Neural progenitor cell (in vitro differentiated cells): ENCODE measurements at places on chromosomes 2 and 18. TPM values are rescaled to one million over a fixed set of nuclear protein-coding genes. Genes with fewer than 3 reads are reported as not detected.

DNA sequence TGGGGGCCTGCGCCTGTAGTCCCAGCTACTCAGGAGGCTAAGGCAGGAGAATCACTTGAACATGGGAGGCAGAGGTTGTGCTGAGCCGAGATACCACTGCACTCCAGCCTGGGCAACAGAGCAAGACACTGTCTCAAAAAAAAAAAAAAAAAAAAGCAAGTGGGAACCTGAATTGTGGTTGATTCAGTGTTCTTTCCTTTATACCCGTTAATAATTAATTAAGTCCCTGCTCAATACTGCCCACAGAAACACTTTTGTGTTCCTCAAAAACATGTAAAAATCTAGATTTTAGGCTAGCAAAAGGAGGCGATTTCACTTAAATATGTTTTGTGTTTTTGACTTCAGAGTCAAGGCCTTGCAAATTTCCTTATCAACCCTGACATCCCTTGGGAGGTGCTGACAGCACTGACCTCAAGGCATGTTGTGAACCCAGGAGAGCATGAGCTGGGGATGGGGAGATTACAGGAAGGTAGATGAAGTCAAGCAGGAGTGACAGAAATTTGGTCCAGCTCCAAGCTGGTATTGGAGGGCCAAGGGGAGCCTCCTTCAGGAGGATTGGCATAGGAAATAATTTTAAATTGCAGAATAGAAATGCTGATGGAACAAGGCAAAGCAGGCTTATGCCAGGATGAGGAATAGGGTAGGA lies 89.0 kb upstream of the PNPT1 start:
- DNase-seq: no peak

DNA sequence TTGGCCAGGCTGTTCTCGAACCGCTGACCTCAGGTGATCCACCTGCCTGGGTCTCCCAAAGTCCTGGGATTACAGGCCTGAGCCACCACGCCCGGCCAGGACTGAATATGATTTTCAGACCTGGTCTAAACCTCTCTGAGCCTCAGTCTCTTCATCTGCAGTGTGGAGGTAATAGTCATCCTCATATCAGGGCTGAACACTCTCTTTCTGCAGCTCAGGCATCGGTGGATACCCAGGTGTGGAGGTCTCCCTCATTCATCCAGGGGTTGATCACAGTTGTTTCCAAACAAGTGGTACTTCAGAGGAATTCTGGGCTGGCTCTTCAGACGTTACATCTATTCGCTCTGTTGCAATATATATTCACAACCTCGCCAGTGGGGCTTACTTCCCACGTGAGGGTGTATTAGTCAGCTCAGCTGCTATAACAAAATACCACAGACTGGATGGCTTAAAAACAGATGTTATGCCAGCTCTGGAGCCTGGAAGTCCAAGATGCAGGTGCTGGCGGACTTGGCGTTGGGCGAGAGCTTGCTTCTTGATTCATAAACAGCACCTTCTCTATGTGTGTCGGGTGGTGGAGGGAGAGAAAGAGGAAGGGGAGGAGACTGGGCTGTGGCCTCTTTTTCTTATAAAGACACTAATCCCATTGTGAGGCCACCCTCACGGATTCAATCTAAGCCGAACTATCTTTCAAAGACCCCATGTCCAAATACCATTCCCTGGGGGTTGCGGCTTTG lies 2.9 kb upstream of the MBP start:
- no peak for DNase-seq

The ALPP gene
- not detected in 2 replicates for total RNA-seq

GRCh38 chr2:11683966-11684365 lies 14.0 kb upstream of the NTSR2 start:
- no peak for DNase-seq

The AKAIN1 gene
- total RNA-seq: not detected in 2 replicates

The ANKRD30B gene
- not detected in 2 replicates for total RNA-seq

DNA sequence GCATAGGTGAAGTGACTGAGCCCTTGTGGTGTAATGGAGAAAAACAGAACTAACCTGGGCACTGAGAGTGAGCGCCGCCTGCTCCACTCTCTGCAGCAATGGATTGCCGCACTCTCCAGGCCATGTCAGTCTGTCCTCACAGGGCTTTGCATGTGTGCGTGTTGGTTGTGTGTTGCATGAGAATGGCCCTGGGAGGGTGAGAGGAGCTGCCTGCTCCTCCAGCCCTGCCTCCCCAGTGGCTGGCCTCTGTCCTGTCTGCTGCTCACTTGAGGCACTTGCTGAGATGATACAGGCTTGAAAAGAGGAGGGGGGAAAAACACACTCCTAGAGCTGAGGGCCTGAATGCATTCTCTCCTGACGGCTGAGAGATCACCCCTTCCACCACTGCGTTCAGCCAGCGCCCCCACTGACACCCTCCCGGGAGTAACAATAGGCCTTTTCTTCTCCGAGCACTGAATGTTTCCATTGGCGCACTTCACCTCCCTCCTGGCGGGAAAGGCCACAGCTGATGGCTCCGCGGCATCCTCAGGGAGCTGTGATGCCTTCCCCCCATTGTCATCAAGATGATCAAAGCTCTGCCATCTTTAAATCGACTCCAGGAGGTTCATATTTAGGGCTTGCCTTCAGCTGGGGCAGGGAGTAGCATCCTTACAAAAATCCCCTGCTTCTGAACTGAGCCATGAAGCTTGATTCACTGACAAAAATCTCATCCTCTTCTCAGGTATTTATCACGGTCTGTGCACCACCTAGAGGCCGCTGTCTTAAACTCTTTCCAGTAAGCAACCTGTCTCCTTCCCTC lies 49.9 kb upstream of the DAPL1 start:
- DNase-seq: peak; percentile 83

DNA sequence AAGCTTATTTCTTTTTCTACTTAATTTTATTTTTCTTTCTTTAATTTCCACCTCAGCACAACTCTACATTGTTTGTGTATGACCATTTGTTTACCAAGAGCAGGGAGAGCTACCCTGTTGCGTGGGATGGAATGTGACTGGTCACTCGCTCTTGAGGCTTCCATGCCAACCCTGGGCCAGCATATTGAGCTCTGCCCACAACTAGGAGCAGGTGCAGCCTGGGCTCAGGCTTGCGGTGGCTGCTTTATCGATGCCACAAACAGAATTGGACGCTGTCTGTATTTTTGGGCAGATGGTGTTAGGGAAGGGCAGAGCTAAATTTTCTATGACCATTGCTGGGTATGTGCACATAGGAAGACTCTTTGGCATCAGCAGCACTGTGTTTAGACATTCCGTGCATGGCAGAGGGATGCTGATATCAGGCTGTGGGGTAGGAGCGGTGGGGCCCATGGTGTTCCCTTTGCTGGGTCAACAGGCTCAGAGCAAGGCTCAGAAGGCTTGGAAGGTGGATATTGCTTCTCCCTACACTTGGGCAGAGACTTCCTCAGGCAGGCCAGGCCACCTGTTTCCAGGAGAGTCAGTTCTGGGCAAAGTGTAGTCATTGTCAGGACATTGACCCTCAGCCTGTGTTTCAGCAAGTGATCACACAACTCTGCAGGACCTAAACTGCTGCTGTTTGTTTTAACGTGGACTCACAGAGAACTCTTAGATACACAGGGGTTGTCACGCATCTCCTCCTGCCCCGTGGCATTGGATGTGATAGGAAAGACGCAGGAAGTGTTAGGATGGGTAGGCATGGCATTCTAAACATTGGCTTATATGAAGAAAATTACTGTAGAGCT lies 40.2 kb downstream of the TMEM182 start:
- DNase-seq: no peak

GRCh38 chr2:29223851-29224692 lies 108.9 kb downstream of the CLIP4 start:
- no peak for DNase-seq

The HMSD gene
- total RNA-seq: 0.19 and 0.88 TPM in 2 replicates

The NXPH2 gene
- 2.7 and 4.3 TPM in 2 replicates for total RNA-seq

- no peak for DNase-seq
These were observed 311.7 kb downstream of the EIPR1 start for GRCh38 chr2:3065928-3066327.

DNA sequence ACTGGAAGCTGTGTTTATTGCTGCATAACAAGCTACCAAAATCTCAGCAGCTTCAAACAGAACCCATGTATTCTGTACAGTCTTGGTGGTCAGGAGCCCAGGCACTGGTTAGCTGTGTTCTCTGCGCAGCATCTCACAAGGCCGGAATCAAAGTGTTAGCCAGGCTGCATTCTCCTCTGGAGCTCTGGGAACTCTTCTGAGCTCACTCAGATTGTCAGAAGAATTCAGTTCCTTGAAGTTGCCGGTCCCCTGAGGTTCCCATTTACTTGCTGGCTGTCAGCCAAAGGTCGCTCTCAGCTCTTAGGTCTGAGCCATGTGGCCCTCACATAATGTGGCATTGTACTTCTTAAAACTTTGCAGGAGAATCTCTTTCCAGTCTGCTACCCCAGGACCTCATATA lies 123.6 kb upstream of the SMIM21 start:
- no peak for DNase-seq

The POTEJ gene
- 0.21 TPM in 1 of 2 replicates, not detected in the other for total RNA-seq

The MC5R gene
- total RNA-seq: not detected in 2 replicates

DNA sequence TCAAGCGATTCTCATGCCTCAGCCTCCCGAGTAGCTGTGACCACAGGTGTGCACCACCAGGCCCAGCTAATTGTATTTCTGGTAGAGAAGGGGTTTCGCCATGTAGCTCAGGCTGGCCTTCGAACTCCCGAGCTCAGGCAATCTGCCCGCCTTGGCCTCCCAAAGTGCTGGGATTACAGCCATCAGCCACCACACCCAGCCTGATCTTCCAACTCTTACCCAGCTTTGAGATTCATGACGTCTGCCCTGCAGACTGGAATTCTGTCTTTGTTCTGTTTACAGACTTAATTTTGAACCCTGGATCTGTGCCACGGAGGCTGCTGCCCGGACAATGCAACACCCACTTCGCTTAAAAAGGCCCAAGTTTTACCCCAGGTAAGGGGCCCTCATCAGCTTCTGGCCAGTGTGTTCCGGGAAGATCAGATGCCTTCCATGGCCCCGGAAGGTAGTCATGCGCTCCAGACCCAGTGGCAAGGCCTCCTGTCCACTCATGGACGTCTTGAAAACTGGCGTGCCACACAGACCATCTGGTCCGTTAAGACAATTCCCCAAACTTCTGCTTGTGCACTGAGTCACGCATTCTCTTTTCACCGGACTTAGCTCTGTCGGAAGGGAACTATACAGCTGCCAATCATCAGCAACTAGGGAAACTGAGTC lies 5.5 kb downstream of the PXDN start:
- no peak for DNase-seq

The HRH4 gene
- total RNA-seq: 0.13 TPM in 1 of 2 replicates, not detected in the other

The ZAP70 gene
- 0.37 TPM in 1 of 2 replicates, not detected in the other for total RNA-seq

The COPS8 gene
- total RNA-seq: 196 and 267 TPM in 2 replicates

DNA sequence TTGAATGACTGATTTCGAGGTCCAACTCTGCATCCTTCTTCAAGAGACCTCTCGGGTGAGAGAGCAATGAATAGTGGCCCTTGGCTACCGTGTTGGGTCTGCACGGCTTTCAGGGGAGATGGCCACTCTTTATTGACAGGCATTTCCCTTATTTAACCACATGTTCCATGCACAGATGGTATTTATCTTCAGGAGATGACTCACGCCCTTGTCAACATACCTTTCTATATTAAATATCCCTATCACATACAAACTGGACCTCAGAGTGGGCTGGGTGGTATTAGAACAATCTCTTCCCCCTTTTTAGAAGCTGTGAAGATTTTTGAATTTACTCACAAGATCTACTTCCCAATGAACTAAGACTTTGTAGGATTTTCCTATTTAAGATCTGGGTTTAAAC lies 109.6 kb upstream of the CDC42EP3 start:
- no peak for DNase-seq

DNA sequence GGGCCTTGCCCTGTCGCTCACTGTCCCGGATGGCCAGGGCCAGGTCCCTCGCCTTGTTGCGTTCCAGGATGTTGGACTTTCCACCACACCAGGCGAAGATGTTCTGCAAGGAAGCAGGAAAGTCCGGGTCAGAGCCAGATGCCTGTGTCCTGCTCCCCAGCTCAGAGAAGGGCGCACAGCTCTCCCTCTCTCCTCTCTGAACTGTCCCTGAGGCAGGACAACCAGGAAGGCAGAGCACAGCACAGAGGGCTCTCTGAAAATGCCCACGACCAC lies 11.0 kb downstream of the CAPG start:
- DNase-seq: no peak

GRCh38 chr2:24793761-24794435 lies 673 bp downstream of the CENPO start:
- peak; percentile 78 for DNase-seq

The TNFAIP6 gene
- 0.22 TPM in 1 of 2 replicates, not detected in the other for total RNA-seq

The NCKAP5 gene
- 0.43 and 0.47 TPM in 2 replicates for total RNA-seq

GRCh38 chr2:215880970-215881369 lies 132.4 kb downstream of the MREG start:
- no peak for DNase-seq
